ENCODE measurements at places on chromosomes 2 and 18.

- no peak for DNase-seq
Observed at GRCh38 chr2:233285921-233286320, 21.7 kb upstream of the SAG start.

DNA sequence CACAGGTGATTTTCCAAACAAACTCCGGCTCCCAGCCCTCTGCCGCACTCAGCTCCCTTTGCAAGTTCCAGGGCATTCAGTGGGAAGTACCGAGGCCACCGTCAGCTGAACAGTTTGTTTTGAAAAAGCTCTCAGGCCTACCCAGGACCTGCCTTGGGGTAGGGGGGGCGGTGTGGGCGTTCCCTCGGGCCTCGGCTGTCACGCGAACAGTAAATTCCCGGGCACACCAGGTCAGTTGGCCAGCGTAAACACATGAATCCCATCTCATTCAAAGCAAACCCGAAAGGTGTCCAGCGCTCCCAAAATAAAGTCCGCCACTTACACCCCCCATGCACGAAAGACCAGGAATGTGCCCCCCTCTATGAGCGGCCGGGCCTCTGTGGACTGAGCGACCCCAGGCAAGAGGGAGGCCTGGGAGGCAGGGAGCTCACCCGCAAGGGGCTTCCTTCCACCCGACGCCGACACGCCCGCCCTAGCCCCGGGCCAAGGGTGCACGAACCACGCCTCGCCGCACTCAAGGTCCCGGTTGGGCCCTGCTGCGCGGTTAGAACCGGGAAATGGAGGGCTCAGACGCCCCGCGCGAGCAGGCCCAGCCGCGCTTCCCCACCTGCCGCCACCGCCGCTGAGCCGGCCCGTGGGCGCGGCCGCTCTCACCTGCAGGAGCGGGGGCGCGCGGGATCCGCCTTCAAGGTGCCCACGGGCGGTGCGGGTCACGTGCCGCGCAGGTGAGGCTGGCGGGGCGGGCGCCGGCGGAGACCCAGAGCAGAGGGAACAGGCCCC is at the start of gene WDSUB1:
Gene WDSUB1, minus strand, starts transcription at position 775 of the 780 bp plus-strand sequence. CDS start 3,634 bp downstream, outside the sequence.
- DNase-seq, result peak; percentile 28

DNA sequence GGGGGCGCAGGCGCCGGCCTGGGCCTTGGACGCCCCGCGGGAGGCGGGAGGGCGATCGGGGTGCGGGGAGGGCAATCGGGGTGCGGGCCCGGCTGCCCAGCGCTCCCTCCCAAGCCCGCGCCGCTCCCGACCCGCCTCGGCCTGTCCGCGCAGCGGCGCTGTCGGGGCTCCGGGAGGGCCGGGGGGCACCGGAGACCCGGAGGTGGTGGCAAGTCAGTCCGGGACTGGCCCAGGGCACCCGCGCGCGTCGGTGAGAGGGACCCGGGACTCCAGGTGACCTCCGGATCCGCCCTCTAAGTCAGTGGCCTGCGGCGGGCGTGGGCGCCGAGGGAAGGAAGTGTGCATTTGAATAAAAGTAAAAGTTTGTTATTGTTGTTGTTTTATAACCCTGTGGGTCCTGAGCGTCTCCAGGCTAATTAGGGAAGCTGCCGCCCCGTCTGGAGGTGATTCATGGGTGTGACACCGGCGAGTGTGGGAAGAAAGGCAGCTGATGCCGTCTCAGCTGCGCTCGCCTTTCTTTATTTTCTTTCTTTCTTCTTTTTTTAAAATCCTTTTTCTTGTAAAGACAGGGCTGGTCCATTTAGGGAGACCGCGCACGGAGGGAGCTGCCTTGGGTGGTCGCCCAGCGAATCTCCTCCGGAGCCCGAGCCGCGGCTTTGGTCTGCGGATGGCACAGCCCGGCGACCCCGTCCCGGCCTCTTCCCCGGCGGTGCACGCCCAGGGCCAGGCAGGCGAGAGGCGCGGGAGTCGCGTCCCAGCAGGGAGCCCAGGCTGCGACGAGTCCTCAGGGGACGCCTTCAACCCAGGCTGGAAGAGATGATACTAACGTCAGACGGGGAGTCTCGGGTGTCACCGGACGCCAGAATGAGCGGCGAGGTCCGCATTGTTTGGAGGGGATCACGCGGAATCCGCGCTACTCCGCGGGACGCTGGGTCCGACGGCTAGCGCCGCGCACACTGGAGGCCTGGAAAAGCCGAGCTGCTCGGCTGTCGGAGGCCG is 627 bp upstream of the CRACDL start:
- DNase-seq, result peak; percentile 30

GRCh38 chr2:111168528-111169239 is 48.0 kb downstream of the BCL2L11 start:
- peak; percentile 64 for DNase-seq

- DNase-seq, result no peak
Observed at GRCh38 chr18:5693699-5694294, 150.0 kb upstream of the EPB41L3 start.

GRCh38 chr2:58594175-58594574 is 353.1 kb upstream of the FANCL start:
- DNase-seq, result no peak

GRCh38 chr2:63763391-63763941 is 78.2 kb upstream of the UGP2 start:
- no peak for DNase-seq

DNA sequence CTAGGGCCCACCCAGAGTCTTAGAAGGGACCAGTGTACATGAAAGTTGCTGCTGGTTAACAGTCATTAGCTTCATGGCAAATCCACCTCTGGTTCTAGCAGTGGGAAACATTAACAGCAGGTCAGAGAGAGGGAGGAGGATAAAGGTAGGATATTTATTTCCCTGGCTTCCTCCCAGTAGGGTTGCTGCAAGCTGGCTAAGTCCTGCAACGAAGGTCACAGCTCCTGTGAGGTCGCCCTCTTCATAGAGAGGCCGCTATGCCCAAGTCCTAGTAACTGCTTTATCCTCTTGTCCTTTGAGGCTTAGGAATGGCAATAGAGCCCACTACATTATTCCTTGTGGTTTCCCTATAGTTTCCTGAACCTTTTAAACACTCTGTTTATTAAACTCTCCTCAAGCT is 84.0 kb upstream of the ACSL3 start:
- DNase-seq, result no peak

DNA sequence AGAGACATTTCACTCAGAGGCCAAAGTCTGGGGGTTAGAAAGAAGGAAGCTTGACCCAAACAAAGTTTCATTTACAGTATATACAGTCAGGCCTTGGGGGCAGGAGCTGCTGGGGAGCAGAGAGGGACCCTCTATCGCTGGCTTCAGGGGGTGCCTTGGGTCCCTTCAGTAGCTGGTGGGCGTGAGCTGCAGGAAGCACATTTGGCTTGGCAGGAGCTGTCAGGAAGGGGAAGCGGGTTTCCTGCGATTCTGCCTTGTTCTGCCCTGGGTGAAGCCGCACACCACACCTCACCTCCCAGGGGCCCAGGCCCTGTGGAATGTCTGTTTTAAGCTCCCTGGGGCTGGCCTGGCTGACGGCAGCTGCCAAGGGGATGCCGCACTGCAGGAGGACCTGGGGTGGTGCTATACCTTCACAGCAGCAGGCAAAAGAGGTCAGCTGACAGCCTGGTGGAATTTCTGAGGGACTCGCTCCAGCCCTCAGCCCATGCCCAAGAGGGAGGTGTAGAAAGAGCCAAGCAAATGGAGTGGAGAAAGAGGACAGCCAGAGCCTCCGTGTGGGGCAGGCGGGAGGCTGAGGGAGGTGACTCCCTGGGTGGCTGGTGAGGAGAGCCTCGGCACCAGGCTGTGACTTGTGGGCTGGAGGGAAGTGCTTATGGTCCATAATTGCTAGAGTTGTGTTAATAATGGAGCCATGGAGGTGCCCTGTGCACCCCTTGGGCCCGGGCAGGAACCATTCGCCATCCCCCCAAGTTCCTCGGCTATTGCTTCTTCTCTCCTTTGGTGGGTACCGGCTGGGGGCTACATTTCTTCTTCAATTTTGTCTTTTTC is 43.9 kb downstream of the PSD4 start:
- DNase-seq, result no peak

GRCh38 chr2:195543063-195543462 is 114.0 kb upstream of the SLC39A10 start:
- DNase-seq, result no peak

- DNase-seq, result no peak
Observed at GRCh38 chr2:230220347-230220969, 674 bp upstream of the SP110 start.

DNA sequence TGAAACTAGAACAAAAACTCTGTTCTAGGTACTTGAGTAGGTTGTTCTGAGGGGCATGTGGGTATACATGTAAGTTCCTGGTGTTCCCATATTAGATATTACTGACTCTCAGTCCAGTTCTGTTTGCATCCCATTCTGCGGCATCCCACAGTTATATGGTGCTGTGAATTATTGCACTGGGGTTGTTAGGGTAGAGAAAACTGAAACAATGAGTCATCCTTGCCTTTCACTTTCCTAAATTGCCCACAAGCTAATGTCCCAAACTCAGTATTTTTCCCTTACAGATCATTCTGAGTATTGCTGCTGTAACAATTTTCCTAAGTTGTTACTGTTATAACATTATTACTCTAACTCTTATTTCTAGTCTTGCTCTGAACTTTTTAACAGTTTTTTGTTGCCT is 3.0 kb downstream of the WDR75 start:
- DNase-seq, result peak; percentile 25

- DNase-seq, result no peak
Observed at GRCh38 chr2:152396051-152396511, 61.1 kb downstream of the FMNL2 start.

GRCh38 chr2:152134488-152135280 is 35.8 kb upstream of the CACNB4 start:
- DNase-seq, result peak; percentile 14

DNA sequence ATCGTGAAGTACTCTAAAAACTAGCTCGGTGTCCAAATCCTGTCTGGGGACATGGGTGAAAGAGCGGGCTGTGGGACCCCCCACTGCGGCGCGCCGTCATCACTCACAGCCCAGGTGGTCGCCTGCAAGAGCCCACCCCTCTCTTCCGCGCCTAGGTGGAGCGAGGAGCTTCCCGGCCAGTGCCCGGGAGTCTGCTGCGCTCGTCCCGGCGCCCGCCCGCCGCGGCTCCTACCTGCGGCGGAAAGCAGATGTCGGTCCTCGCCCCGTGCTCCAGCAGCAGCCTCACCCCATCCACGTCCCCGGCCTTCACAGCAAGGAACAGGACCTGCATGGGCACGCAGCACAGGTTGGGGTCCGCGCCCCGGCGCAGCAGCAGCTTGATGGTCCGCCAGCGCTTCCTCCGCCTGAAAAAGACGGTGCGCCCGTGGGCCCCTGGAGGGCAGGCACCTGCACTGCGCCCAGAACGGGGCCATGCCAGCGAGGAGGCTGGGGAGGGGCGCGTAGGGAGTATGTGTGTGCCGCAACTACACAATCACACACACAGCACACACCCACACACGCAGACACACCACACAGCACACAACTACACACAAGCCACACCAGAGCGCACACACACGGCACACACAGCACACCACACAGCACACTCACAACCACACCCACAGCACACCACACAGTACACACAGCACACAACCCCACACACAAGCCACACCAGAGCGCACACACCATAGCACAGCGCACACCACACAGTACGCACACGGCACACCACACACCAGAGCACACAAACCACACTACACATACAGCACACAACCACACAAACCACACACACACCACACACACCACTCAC is 37.4 kb downstream of the ANKMY1 start:
- DNase-seq, result no peak

DNA sequence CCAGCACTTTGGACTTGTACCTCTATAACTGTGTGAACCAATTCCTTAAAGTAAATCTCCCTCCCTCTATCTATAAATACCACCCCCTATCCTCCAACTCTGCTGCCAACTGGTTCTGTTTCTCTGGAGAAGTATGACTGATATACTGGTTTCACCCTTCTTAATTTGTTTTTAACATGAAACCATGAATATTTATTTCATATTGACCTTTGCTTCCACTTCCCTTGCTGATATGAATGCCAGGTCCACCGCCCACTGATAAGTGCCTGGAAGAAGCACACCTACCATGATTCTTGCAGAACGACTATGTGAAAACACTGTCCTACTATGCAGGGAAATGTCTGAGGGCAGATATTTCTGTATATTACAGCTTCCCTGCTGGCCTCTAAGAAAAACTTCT is 131.6 kb downstream of the GAREM1 start:
- DNase-seq, result no peak

DNA sequence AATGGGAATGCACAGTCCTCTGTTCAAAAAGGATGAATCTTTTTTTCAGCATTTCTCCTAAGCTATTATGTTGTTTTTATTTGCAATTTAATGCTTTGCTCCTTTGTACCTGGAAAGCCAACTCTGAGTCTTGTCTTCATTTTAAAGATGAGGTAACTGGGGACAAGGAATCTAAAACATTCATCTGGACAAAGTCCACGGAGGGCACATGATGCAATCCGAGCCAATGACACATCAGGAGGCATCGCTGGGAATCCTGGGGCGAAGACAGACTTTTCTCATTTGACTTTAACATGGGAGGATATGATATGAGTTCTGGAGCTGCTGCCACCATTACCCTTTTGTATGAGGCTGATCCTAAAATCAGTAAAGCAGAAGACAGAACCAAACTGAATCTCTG is 116.5 kb upstream of the REG3G start:
- DNase-seq, result no peak

GRCh38 chr2:200470230-200470629 is 39.6 kb downstream of the KCTD18 start:
- DNase-seq, result no peak

DNA sequence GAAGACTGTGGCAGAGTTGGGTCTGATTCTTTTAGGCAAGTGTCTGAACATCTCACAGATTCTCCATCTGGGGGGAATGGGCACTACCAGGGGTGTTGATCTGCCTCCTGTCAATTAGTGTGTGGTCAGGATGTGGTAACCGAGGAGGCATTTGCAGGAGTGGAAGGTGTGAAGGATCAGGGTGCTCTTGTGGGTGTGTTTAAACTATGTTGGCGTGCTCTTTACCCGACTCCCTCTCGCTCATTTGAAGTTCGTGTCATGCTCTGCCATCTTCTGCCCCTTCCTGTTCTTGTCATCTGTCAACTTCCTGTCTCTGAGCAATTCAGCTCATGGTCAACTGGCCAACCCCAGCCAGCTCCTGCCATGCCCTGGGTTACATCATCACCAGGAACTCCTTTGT is 107.9 kb downstream of the RTN4 start:
- peak; percentile 13 for DNase-seq

DNA sequence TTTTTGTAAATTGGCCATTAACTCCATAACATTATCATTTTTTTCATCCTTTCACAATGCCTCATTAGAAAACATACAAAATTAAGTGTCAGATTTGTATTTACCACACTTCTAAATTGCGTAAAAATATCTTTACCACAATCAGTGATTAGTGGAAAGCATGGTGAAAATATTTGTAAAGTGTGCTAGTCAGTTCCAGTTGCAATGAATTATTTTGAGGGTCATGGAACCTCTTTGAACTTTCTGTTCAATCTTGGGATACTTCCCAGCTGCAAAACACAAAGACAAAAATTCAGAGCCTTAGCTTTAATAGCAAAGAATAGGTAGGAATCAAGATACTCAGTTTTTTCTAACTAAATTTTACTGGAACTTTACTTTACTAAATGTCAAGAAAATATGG is 4.0 kb upstream of the COL3A1 start:
- DNase-seq, result no peak

DNA sequence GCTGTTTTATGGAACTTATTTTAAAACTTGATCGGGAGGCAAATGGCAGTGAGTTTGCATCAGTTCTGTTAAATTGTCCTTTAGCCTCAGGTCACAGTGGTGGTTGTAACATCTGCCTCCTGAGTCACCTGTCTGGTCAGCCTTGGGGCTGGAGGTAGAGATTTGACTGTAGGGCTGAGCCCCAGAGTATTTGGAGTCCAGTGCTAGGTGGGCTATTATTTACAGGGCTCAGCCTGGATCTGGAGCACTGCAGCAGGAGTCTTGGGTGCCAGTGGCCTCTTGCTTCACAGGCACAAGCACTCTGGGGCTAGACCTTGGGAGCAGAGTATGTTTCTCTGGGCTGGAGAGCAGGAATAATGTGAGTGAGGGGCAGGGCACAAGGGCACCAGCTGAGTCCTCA is 32.8 kb downstream of the TCF7L1 start:
- DNase-seq, result no peak

All from activated naive CD8-positive, alpha-beta T cell treated with anti-CD3 and anti-CD28 coated beads, Interleukin-2, amount 50 U/mL, for 24 hours (primary cell).